Activated CD4-positive, alpha-beta memory T cell treated with anti-CD3 and anti-CD28 coated beads for 36 hours (primary cell): ENCODE measurements at places on chromosomes 1 and 21. TPM values are rescaled to one million over a fixed set of nuclear protein-coding genes. Genes with fewer than 3 reads are reported as not detected.
A peak's percentile ranks its signal among the peaks of the same experiment; 100 is the strongest.

DNA sequence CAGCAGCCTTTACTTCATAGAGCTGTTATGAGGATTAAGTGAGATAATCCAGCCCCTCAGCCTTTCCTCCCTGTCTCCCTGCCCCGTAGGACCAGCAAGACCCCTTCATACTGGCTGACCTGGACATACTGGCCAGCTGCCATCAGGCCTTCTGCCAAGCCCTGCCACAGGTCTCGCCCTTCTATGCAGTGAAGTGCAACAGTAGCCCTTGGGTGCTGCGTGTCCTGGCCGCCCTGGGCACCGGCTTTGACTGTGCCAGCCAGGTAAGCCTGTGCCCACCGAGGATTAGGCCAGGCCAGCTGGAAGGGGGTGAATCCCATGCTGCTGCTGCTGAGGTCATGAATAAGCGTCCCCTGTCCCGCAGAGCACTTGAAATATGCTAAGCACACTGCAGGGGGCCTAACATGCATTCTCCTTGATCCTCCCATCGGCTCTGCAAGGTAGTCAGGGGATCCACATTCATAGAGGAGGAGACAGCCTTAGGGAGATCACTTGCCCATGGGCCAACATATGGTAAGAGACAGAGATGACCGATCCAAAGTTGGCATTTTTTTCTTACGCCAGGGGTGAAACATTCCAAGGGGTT, 73.3 kb upstream of the TINAGL1 start:
- DNase-seq = no peak

GRCh38 chr1:235937123-235937522, 70.4 kb upstream of the LYST start:
- no peak for DNase-seq

GRCh38 chr21:20999659-21000058, 1.4 kb downstream of the NCAM2 start:
- peak; percentile 47 for DNase-seq

- no peak for DNase-seq
Measured at GRCh38 chr21:31781737-31782136, 49.8 kb upstream of the SCAF4 start.

DNA sequence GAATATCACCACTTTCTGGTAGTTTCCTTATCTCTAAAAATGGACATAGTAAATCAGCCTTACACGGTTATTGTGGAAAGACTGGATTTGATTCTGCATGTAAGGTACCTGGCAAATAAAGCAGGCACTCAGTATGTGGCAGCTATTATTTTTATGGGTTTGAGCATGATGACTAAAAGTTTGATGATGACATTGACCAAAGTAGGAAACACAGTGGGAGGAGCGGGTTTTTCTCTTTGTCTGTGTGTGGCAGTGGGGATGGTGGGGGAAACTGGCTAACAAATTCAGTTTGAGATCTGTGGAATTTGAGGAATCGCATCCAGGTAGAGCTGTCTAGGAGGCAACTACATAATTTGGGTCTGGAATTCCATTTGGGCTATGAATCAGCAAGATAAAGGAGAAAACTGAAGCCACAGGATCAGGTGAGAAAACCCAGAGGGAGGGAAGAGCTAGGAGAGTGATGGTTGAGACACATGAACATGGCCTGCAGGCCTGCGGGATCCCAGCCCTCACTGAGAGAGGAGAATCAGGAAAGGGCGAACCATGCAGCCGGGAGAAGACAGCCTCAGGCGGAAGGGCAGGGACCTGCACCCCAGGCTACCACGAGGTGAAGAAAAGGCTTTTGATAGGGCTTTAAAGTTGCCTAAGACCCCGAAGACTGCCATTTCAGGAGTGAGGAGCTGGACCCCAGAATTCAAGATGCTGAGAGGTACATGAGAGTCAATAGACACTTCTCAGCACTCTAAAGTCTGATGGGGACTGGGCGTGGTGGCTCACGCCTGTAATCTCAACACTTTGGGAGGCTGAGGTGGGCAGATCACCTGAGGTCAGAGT, 52.2 kb downstream of the MEF2D start:
- DNase-seq = no peak

The VPS45 gene
- 28.3 TPM for total RNA-seq

The TNN gene
- total RNA-seq = 0.05 TPM
